ENCODE measurements at places on chromosomes 12 and 14.

GRCh38 chr12:93314177-93314497 is 63.6 kb upstream of the NUDT4 start:
- DNase-seq, result no peak

DNA sequence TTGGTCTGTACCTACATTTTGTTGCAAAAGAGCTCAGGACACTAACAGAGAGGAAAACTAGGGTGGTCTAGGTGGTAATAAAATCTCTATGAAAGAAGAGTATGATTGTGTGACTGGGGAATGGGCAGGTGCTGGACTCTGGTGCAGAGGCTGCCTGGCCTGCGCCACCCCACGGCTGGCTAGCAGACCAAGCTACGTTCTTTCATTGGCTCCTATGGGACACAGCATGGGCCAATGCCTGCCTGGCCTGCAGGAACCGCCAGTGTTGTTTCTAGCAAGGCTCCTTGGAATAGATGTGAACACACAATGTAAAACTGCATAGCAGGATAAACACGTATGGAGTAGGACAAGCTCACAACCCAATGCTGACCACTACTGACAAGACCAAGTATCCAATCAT is 51.7 kb upstream of the CORO1C start:
- DNase-seq, result no peak

GRCh38 chr12:108806921-108807320 is 50.5 kb downstream of the SSH1 start:
- DNase-seq, result no peak

DNA sequence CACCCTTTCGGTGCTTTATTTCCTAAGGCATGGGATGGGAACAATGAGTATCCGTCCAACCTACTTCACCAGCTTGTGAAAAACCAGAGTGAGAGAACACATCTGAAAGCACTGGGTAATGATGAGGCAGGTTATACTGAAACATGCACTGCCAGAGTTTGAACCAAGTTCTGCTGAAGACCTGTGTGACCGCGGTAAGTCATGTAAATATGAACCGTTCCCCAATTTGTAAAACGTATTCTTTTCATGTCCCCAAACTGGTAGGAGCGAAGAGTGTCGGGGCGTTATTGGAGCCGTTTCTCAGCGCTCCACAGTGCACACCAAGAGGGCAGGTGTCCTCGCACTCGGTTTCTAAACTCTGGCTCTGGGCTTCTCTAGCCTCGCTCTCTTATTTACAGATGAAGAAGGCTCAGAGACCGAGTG is 788 bp upstream of the NGDN start:
- no peak for DNase-seq

DNA sequence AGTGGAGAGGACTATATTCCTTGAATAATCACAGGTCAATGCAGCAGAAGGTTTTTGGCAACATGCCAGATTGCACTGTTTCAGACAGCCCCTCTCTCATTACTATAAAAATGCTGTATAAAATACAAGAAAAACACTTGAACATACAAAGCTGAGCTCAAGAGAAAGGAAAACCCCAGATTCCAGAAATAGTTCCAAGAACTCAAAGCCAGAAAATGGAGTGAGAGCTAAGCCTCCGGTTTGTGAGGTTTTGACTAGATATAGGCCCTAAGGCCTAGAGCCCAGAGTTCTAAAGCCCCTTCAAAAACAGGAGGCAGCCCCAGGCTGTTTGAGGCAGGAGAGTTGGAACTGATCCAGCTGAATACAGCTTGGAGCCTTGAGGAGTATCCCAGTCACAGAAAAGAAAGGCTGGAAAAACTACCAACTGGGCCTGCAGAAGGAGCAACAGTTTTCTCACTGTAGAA is 29.4 kb upstream of the ACTN1 start:
- no peak for DNase-seq

- no peak for DNase-seq
These were observed 107.1 kb upstream of the DIO3 start for GRCh38 chr14:101454229-101454628.

GRCh38 chr14:68610251-68610793 is 182.5 kb downstream of the ZFP36L1 start:
- no peak for DNase-seq

DNA sequence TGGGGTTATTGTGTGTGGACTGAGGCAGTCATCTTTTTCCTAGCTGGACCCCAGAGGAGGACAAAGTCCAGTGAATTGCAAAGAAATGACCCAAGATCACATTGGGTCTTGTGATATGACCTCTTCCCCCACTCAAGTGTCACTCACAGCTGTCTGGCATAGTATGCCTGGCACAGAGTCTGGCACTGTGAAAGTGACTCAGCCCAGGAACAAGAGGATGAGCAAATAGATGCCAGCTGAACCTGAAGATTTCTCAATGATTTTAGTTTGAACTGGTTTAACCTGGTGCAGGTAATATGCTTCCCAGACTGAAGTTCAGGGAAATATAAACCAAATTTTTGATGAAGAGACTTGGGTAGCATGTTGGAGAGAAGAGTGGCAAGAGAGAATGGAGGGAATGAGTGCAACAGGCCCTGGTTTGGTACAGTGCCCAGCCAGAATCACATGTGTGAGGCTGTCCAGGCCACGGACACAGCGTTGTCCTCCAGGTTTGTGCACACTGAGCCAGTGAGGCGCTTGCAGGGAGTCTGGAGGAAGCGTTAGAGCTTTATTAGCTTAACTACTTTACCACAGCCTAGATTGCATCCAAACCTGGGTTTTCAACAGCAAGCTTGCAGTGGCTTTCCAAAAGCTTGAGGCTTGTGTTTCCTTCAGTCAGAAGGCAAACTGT is 332.9 kb downstream of the NUAK1 start:
- DNase-seq, result no peak

DNA sequence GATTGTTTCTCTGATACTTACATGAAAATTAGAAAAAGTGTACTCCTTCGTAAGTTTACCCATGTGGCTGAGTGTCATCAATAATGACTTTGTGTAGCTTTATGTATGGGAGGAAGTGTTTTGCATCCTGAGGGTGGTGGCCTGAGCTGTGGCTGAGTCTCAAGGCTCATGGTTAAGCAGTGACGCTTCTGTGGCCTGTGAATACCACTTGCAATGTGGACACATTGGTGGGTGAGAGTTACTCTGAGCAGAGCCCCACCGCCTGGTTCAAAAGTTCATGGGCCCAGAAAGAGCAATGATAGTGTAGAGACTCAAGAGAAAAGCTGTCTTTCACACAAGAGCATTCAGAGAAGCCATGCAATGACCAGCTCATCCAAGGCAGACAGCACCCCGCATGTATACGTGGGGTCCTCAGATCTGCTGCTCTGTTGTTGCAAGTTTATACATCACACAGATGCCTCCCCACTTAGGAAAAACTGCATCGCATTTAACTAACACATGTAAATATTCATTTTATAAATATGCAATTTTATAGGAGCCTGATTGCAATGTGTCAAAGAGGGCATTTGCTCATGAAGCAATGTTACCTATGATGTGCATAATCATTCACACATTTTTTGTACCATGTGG is 55.1 kb upstream of the FRMD6 start:
- no peak for DNase-seq

DNA sequence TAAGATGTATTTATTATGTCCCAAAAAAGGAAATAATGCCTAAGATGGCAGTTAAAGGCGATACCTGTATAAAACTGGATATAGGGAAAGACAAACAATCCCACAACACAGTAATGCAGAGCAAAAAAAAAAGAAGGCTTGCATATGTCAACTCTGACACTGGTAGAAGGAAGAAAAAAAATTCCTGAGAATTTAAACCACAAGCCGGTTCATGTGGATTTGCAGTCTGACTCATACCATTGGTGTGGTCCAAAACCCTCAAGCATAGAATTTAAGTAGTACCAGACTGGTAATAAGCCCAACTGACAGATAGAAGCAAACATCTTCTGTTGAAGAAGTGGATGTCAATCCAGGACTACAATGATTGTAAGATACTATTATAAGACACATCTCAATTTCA is 7.2 kb downstream of the DNAI7 start:
- DNase-seq, result no peak

DNA sequence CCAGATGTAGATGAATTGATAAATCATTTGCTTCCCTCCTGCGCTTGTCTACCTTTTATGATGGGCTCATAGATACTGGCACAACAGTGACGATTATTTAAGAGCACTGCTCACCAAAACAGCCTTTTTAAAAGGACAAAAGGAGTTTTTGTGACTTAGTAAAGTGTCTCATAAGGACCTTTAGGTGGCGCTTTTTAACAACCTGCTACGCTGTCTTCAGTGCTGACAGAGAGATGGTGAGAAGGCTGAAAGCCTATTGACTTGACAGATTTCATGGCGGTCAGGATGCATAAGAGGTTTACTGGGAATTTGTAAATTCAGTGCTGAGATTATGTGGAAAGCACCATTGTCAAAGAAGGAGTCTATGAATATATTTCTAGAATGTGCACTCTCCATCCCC is 87.6 kb downstream of the SLC15A5 start:
- DNase-seq, result no peak

DNA sequence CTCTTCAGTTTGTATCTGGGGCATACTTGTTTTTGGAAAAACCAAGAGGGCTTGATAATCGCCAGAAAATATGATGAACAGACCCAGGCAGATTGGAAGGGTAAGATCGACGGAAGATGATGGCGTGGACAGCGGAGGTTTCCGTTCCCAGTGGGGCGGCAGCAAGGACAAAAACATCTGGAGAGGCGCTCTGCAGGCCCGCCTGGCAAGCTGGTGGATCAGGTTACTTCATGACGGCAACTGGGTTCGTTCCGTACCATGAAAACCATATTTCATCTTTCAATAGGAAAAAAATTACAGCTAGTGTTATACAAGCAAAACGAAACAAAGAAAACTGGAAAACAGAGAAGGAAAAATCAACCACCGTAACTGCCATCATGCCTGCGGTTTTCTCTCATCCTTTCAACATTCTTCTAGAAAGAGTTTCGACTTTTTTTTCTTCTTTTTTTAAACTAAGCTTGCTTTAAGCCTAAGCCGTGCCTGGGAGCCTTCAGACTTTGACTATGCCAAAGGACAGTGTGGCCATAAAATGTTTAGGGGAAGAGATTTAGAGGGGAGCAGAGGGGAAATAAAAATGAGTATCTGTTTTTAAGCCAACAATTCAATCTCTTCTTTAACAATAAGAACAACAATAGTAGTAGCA is 210.5 kb downstream of the FOXN3 start:
- no peak for DNase-seq

Data from activated CD4-positive, alpha-beta T cell treated with anti-CD3 and anti-CD28 coated beads, Interleukin-2, amount 50 U/mL, for 24 hours (primary cell).